ENCODE measurements at places on chromosomes 11 and 22.

DNA sequence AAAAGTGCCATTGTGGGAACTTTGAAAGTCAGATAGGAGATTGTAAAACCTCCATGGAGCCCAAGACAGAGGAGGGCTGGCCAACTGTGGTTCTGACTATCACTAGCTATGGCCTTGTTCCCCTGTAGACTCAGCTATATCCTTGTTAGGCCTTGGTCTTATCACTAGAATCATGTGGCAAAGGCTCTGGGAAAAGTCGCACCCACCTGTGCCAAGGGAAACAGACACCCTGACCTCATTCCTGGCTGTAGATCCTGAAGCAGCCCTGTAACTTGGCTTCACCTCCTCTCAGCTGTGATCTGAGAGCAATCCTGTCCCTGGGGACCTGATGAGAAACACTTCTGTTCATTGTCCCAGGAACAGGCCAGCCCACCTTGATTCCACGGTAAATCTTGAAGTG is 566.2 kb downstream of the TMEM135 start:
- no peak for DNase-seq

GRCh38 chr11:103798026-103798425 is 238.4 kb upstream of the DDI1 start:
- DNase-seq, result no peak

DNA sequence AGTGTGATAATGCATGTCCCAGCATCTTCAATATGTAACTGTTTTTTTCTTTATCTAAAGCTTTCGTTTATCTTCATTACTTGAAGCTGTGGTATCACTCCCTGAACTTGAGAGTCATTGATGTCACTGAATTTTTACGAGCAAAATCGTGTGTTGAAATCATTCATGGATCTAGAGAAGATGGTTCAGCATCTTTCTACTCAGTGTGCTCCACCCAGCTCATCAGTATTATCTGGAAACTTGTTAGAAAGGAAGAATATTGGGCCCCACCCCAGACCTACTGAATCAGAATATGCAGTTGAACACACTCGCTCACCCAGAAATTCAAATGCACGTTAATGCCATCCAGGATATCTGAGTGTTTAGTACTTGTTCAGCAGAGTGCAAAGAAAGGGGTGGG is 8.3 kb downstream of the CDON start:
- DNase-seq, result no peak

- DNase-seq, result no peak
These were observed 705 bp downstream of the BBOX1 start for GRCh38 chr11:27041141-27041899.

DNA sequence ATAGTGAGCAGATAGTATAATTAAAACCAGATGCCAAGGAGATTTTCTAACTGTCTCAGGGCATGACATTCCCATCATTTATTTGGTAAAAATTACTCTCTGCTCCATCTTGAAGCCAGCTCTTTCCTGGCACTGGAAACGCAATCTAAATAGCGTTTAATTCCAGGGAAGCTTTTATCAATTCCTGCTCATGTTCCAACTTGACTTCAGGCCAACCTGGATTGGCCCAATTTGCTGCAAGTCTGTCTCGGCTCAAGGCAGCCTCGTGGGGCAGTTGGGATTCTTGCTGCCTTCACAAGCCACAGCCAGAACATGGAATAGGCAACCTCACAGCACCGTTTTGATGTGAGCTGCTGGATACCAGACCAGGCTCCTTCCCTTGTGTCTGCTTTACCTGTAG is 1255.9 kb downstream of the TBC1D22A start:
- DNase-seq, result no peak

GRCh38 chr11:10108915-10109680 is 184.9 kb downstream of the SBF2 start:
- DNase-seq, result no peak

DNA sequence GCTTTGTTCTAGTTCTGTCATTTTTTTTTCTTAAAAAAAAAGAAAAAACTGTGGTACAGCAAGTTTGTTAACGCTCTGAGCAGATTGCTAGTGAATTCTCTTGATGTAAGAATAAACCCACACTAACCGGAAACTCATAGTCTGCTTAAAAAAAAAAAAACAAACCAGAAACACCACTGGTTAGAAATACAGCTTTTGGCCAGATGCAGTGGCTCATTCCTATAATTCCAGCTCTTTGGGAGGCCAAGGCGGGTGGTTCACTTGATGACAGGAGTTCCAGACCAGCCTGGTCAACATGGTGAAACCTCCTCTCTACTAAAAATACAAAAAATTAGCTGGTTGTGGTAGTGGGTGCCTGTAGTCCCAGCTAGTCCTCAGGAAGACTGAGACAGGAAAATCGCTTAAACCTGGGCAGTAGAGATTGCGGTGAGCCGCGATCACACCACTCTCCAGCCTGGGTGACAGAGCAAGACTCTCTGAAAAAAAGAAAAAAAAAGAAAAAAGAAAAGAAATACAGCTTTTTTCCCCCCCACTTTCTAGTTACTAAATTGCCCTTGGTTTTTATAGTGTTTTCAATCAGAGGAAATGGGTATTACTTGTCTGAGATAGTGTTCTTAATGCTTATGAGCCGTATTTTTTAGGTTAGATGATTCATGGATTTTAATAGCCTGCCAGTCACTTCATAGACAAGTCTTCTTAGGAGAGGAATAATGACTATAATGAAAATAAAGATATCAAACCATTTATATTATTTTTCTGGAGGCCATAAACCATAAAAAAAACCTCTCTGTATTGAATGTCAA is 222.8 kb downstream of the DDX10 start:
- no peak for DNase-seq

GRCh38 chr11:70490723-70491558 is 92.6 kb downstream of the CTTN start:
- no peak for DNase-seq

DNA sequence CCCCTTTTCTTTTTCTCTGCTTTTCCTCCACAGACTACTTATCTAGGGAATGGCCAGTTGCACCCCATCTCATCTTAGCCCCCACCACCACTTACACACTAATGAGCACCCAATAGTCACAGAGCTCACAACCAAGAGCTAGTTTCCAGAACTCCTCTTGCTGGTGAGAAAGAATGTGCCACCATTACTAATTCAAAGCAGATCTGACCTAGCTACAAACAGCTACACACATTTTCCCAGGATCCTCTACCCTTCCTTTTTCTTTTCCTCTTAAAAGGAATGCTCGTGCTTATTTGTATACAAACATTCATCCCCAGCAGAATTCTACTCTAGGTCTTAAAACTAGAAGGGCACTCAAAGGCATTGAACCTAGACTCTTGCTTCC is 136.8 kb downstream of the CD44 start:
- no peak for DNase-seq

GRCh38 chr22:10780281-10780680 is 4747.7 kb upstream of the OR11H1 start:
- DNase-seq, result no peak

DNA sequence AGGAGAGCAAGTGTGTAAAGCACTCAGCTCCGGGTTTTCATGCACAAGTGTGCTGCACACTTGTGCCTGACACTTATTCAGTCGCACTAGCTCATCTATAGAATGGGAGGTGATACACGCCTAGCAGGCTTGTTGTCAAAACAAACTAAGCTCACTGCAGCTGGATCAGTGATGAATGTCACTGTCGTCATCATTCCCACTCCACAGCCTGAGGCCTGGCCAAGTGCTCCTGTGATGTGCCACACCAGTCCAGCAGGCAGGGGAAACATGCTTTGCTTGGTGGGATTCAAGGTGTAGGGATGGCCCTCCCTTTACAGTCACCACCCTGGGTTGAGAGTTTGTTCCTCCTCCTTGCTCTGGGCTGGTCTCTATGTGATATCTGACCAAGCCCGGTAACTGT is 6.8 kb downstream of the MPST start:
- DNase-seq, result no peak

DNA sequence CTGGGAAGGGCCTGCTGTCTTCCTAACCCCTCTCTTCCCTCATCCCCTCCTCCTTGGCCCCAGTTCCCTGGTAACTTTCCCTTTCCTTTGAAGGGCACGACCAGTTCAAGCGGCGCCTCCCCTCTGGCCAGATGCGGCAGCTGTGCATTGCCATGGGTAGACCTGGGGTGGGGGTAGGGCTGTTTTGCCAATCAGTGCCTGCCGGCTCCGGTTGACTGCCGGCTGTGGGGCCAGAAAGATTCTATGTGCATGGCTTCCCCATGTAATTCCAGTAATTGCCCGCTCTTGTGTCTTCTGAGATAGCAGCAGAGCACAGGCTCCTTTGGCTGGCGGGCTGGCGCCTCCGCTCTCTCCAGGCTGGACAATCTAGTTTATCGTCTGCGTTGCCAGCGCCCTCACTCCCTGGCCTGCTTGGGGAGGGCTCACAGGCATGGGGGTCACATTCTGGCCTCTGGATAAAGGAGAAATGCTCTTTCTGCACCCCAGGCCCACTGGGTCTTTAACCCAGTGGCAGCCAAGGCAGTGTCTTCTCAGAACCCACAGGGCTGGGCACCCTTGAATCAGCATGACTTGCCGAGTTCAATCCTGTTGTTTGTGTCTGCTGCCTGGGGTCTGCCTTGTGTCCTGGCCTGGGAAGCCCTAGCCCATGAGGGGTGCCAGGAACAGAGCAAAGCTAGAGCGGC is 9.4 kb downstream of the SIDT2 start:
- DNase-seq, result no peak

GRCh38 chr11:75283391-75283931 is 42.9 kb downstream of the TPBGL start:
- no peak for DNase-seq

DNA sequence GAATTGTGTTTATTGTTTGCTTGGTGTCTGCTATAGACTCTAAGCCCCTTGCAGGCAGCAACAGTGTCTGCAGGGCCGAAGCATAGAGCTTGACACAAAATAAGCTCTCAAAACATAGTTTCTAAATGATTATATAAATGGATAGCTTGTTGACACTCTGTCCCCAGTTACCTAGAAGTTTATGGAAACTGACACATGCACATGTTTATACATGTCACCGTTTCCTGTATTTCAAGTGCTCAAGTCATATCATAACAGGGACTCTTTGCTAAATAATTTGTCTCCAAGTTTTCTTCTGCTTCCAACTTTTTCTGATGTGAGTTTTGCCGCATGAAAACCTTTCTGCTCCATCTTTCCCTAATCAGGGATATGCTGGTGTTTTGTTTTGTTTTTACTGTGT is 3.7 kb upstream of the OR6X1 start:
- DNase-seq, result no peak

GRCh38 chr11:117826832-117827231 is 2.3 kb upstream of the FXYD2 start:
- DNase-seq, result no peak

- DNase-seq, result no peak
These were observed 51.0 kb upstream of the CSNK2A3 start for GRCh38 chr11:11403763-11404725.

DNA sequence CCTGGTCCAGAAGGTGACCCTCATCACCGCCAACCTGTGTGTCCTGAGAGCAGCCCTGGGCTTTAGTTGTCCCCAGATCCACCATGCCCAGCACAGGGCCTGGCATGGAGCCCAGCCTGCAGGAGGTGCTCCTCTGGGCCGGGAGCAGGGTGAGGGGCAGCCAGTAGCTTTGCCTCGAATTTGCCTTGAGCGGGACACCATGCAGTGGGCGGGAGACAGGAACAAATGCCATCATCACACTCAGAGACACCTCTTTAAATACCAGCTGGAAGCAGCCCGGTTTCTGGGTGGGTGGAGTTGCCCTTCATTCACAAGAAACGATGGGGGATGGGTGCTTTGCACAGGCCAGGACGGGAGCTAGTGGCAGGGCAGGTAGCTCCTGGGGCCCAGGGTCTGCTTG is 19.3 kb downstream of the FLRT1 start:
- DNase-seq, result no peak

DNA sequence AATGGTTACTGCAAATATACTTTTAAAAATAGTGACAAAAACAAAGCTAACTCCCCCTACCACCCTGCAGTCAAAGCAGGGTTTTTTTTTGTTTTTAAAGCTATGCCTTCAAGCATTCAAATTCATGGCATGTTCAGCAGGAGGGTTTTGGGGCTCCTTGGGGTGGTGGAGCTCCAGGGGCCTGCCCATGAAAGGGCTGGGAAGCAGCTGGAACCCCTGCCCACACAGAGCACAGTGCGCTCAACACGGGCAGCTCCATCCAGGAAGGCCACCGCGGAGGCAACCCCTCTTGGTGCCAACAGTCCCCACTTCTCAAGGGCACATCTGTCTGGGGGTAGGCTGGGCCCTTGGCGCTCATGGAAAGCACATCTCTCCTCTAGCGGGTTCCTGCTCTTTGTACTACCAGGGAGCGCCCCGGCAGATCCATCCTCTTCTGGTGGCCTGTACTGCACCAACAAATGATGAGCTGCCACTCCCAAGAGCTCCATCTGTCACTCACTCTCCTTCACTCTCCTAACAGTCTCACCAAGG is 16.6 kb upstream of the PHLDA2 start:
- no peak for DNase-seq

- DNase-seq, result no peak
These were observed 19.4 kb downstream of the SDHD start for GRCh38 chr11:112106070-112106469.

DNA sequence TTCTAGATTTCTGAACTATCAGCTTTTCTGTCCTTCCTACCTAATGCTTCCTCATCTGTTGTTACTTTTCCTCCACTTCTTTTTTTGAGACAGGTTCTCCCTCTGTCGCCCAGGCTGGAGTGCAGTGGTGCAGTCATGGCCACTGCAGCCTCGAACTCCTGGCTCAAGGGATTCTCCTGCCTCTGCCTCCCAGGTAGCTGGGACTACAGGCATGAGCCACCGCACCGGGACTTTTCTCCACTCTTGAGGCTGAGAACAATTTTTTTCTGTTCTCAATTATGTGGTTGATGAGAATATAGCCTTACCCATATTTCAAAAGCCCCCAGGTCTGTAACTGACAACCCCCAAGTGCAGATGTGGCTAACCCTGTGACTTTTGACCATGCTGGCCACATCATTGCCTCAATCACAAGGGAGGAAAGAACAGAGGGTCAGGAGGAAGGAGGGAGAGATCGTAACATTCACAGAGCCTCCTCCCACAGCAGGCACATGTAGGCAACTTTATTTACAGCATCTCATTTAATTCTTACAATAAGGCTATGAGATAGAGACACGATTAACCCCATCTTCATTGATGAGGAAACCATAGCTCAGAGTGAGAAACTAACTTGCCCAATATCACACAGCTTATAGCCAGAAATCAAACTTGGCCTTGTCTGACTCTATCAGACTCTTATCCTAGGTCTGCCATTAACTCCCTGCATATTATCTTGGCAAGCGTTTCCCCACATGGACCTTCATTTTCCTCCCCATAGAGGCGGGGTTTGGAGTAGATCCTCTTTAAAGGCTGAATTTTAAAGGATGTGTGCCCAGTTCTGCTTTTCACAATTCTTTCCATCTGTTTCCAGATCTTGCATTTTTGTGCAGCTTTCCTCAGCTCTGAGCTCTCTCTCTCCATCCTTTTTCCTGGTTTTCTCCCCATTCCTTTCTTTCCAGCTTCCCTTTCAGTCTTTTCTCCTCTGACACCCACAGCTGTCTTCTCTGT is 9.6 kb downstream of the POU2F3 start:
- DNase-seq, result no peak

GRCh38 chr22:46287873-46288751 is 8.6 kb upstream of the GTSE1 start:
- no peak for DNase-seq

- no peak for DNase-seq
These were observed 338.9 kb upstream of the ANO3 start for GRCh38 chr11:25993016-25993415.

- DNase-seq, result no peak
These were observed 36.9 kb downstream of the IGF2 start for GRCh38 chr11:2102132-2102882.

Measured in LoVo (cell line).